Breast epithelium (tissue), 4 donors: ENCODE measurements at places on chromosomes 12 and 14. TPM values are rescaled to one million over a fixed set of nuclear protein-coding genes. Genes with fewer than 3 reads are reported as not detected.

Gene LMO3
- 56.3 TPM for total RNA-seq

Gene TAS2R13
- 3.5 TPM for total RNA-seq

Gene FZD10
- 2.0 TPM for total RNA-seq

Gene PIANP
- total RNA-seq: 0.29 TPM

- H3K27ac ChIP-seq: no peak overlapping the region
- H3K27me3 ChIP-seq: no peaks in the 10 kb centered on the region
- H3K4me3 ChIP-seq: no peak overlapping the region
- no peaks in the 10 kb centered on the region for H3K4me1 ChIP-seq
- peaks cover 10% of the 10 kb centered on the region for H3K36me3 ChIP-seq
- no peak for DNase-seq
Observed at GRCh38 chr12:111692575-111693210, 6.8 kb downstream of the ACAD10 start.

DNA sequence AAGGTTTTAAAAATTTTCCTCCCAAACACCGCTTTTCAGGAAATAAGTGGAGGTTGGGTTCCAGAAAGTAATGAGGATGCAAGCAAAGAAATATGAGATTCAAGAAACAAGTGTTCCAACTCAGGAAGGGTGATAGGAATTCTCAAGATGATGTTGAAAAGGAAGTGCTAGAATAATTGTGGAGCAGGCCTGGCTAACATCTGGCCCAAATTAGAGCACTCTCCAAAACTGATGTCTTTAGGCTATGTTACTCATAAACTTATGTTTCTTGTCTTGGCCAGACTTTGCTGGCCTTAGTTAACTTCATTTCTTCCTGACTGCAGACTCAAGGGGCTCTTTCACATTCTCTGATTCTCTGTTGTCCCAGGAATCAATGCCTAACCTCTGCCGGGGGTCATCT is 116.3 kb downstream of the TMTC3 start:
- H3K4me1 ChIP-seq: no peaks in the 10 kb centered on the region
- no peaks in the 10 kb centered on the region for H3K27me3 ChIP-seq
- H3K36me3 ChIP-seq: no peaks in the 10 kb centered on the region
- no peak overlapping the region for H3K27ac ChIP-seq
- DNase-seq: no peak
